Cerebellar cortex (tissue), 1 donor: ENCODE measurements at places on chromosomes 4 and X.
A peak's percentile ranks its signal among the peaks of the same experiment; 100 is the strongest.

- DNase-seq, result peak; percentile 11
Observed at GRCh38 chrX:134396174-134396573, 63.8 kb upstream of the HPRT1 start.

DNA sequence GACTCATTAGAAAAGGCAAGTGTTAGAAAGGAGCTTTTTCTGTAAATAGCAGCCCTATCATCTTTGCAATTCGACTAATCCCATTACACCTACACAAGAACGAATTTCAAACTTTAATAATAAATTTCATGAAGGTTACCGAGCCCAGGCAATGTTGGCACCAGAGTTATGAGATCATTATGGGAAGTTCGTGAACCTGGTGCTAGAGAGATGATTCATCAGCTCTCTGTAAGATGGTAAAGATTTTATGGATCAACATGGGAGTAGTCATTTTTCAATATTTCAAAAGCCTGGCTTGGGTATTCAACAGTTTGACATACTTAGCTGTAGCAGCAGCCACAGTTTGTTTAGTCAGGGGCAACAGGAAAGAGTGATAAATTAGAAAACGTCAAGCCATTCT is 35.8 kb downstream of the AMELX start:
- DNase-seq, result no peak

- no peak for DNase-seq
Observed at GRCh38 chrX:103637604-103638338, 9.0 kb downstream of the TCEAL1 start.

DNA sequence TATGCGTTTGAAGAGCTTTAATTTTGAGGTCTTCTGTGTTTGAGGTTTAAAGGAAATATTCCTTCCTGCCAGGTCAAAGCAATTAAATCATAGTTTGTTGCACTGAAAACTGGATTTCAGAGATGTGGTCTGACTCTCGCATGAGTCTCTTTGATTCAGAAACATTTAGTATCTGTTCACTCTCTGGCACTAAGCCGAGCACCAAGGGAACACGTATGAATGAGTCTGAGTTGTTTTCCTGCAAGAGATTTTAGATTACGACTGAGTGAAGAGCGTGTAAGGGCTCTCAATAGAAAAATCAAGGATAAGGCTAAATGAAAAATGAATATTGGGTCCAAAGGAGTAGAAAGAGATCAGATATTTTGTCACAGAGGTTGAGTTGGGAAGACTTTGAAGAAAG is 875.4 kb upstream of the PRKX start:
- DNase-seq, result no peak

DNA sequence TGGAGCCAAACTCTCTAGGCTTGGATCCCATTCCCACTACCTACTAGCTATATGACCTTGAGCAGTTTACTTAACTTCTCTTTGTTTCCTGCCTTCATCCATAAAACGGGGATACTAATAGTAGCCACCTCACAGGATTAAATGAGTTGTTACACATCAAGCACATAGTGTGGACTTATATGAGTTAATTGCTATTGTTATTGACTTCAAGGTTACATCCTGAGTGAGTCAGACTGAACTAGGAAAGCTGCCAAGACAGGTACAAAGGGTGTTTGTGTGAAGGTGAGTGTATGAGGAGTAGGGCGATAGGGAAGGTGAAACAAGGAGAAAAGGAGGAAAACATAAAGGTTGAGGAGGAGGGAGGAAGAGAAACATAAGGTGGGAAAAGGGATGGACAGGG is 32.2 kb downstream of the TFDP3 start:
- DNase-seq, result no peak
